ENCODE measurements at places on chromosomes 3 and 15.

DNA sequence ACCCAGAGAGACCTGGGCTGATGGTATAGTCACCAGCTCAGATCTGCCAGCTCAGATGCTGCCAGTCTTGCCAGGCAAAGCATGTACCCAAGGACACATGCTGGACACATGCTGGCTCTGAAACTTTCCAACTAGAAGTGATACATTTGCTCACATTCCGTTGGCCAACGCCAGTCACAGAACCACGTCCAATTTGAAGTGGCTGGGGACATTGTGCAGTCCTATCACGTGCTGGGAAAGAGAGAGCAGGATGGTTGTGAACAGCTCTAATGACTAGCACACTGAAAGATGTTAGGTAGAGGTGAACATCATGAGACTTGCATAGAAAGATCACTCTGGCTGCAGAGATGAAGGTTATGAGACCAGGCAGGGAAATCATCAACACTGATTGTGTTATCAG, 308.5 kb upstream of the ROPN1 start:
- no peak for DNase-seq

DNA sequence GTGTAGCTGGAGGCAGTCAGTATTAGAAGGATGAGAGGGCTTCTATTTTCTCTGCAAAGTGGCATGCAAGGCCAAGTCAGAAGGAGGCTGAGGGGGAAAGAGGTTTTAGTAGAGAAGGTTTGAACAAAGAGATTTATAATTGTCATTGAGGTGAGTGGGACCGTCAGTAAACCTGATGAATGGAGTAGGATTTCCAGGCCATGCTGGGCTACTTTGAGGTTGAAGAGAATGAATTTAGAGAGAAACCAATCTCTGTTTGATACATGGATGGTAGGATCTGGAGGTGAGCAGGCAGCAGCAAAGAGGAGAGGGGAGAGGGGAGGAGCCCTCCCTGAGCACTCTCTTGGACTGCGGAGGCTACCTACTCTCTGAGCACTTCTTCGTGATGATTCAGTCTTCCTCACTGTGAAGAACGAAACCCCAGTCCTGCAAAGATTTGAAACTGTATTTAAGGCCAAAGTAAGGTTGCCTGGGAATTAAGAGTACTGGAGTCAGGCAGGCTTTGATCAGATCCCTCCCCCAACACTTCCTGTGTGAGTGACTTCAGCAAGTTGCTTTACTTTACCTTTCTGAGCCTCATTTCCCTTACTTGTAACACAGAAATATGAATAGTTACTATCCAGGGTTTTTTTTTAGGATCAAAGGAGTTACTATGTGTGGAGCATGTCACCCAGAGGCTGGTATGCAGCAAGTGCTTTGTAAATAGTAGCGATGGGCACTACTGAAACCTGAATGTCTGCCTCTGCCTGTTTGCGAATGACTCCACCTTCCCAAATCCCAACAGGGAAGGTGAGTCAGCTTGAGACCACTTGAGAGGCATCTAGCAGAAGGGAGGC, 75.8 kb downstream of the RPL39L start:
- DNase-seq: no peak

- no peak for DNase-seq
Measured at GRCh38 chr3:159586571-159587202, 401.9 kb upstream of the IL12A start.

DNA sequence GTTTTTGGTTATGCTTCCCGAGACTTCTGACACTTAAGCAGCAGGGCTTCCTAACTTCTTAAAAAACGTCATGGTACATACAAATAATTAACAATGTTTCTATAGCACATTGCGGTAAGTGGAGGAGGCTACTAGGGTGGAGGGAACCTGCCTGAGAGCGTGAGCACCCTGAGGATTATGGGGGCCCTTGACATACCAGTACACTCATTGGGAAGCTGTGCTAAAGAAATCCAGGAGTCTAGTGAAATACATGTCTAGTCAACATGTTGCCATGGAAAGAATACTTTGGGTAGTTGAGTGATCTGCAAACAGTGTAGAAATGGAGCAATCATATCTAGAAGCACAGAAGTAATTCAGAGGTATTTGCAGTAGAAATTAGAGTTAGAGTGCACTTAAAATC, 39.2 kb upstream of the MAPKBP1 start:
- no peak for DNase-seq

DNA sequence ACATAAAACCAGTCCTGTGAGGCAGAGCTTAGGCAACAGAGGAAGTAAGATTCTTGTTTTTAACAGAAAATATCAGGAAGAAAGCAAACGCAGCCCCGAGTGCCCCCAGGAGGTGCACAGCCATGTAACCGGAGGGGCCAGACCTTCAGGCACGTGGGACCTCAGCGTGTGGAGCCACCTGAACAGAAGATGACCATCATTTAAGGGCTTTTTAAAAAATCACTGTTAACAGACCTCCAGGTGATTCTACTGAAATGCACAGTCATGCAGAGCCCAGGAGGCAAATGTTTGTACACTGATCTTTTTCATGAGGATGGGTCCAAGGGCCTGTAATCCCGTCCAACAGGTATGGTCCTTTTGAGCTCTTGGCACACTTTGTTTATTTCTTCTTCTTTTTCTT, 38.8 kb downstream of the SPG21 start:
- DNase-seq: no peak

DNA sequence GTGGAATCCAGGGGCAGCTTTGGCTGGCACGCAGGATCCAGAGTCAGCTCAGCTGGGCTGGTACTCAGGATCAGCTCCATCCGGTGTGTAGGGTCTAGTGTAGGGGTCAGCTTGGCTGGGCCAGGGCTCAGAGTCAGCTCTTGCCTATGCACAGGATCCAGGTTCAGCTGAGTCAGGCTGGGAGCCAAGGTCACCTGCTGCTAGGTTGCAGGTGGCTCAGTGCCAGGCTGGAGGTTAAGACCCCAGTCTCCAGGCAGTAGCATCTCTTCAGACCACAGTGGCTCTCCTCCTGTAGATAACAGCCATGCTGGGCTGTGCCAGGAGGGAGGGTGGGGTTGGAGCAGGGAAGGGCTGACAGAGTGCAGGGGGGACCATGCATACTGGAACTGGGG, 1.8 kb downstream of the HYAL3 start:
- no peak for DNase-seq

DNA sequence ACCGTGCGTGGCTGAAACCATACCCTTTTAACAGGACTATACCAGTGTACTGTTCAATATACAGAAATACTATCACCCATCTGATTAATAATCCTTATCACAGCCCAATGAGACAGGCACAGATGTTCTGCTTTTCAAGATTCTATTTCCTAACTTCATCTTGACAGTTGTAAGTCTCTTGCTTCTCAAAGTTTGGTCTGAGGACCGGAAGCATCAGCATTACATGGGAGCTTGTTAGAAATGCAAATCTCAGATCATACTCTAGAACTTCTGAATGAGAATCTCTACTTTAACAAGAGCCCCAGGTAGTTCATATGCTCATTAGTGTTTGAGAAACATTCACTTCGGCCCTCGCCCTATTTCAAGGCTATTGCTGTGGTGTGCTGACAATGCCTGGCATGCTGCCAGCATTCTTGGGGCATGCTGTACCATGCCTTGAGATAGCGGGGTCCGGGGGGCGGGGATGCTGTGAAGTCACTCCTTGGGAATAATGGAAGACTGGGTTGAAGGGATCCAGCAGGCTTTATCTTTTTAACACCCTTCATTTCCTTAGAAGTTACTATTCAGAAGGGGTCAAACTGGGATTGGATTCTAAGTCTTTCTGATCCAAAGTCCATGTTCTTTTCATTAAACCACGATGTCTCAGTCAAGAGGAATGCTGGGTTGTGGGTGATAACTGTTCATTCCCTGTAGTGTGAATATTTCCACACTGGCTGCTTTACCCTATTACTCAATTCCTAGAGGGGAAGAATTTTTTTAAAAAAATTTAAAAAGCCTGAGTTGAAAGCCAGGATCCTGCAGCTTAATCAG, 194.7 kb downstream of the LPP start:
- no peak for DNase-seq

DNA sequence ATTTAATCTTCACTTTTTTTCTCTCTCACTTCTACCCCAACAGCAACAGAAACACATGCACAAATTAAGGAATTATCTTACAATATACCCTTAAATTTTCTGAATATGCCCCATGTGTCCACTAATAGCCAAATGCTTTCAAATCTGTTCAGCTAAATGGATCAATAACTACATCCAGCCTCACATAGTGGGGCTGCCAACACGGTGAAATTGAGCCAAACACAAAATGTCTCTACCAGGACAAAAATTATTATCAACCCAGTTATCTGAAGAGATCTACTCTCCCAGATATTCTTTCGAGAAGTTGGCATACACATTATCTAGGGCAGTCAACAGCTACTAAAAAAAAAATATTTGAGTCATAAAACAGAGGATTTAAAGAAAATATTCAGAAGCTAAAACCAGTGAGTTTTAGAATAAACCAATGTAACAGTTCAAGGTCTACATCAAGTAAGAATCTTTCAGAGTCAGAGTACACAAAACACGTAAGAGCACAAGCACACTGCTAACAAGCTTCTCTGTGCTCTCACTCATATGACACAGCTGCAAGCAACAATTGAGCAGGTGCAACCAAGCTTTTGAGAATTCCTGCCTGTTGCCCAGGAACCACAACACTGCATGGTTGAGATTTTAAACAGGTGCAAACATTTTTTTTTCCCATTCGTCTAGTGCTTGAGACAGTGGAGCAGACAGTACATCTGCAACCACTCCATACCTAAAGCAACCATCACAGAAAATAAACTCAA, 247.7 kb downstream of the ZBTB20 start:
- DNase-seq: no peak

DNA sequence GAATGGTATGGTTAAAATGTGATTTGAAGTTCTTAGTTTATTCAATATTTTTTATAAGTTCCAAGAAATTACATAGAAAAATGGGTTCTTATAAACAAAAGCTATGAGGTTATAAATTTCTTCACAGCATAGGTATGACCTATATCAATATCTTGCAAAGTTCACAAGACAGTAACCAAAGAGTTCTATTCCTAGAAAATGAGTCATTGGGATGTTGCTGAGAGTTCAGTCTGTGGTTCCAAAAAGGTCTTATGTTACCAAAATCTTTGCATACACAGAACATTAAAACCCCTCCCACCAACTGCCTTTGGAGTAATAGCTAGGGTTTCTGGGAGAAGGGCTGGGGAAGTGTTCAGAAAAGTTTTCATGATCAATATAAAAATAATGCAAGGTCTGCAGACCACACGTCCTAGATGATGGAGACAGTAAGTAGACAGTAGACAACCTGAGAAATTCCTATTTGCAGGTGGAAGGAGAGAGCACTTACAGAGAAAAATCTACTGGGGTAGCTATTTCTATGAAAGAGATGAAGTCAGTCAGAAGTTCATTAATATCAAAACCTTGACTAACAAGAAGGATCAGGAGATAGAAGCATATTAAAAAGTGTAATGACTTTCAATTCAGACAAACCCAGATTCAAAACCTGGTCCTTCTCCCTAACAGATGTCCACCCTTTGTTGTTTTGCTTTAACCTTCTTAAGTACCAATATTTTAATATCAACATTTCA, 279.3 kb downstream of the KCNH8 start:
- no peak for DNase-seq

DNA sequence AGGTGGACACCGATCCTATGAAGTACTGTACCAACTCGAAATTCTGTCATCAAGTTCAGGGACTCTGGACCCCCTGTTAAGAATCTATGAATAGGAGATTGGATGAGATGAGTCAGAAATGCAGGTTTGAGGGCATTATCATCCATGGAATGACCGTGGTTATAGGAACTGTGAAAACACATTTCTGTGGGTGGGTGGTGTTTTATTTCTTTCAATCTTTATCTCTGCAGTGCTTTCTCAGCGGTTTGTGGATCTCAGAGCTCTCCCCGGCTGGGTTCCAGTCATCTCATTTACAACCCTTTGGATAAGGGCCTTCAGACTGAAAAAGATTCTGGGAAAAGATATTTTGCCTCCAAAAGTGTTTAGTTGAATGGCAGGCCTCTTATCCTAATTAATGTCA, 5.4 kb upstream of the ABHD17C start:
- DNase-seq: no peak

- DNase-seq: no peak
Measured at GRCh38 chr15:57541271-57541670, 50.4 kb upstream of the MYZAP start.

GRCh38 chr3:108127301-108127988, 36.6 kb upstream of the CD47 start:
- no peak for DNase-seq

GRCh38 chr3:4494895-4495264, 1.7 kb downstream of the ITPR1 start:
- DNase-seq: no peak

DNA sequence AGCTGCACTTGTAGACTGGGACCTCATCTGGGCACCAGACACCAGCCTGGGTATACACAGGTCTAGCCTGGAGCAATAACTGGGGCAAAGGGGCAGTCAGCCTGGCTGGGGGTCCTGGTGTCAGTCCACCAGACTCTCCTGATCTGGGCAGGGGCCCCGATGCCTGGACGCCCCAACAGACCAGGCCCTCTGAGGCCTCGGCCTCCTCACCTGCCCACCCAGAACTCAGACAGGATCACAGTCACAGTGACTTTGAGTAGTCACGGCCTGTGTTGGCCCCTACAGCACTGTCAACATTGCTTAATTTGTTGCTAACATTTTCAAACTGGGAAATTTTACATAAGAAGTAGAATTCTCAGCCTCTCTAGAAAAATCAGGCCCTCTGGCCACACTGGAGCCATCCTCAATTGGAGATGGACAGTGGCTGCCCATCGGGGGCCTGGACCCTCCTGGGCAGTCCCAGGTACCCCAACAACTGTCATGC, 5.8 kb downstream of the TWF2 start:
- no peak for DNase-seq

- DNase-seq: no peak
Measured at GRCh38 chr3:11452885-11453847, 181.0 kb downstream of the ATG7 start.

- DNase-seq: no peak
Measured at GRCh38 chr15:49848282-49848724, 227.5 kb downstream of the DTWD1 start.

DNA sequence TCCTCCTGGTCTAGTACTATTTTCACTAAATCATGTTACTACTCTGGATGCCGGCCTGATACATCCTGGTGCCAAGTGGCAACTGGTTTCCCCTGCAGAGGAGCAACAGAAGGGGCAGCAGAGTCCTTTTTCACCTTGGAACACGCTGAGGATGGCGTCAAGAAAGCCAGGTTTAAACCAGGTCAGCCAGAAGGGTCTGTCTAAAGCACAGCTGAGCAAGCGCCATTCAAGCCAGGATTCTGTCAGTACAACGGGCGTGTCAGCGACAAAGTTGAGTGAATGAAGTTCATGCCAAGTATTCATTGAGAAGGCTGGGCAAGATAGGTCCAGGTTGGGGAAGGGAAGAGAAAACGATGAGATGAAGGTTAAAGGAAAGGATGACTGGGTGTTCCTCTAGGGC, 88.2 kb downstream of the FBN1 start:
- no peak for DNase-seq

Measured in activated CD8-positive, alpha-beta memory T cell treated with anti-CD3 and anti-CD28 coated beads for 48 hours (primary cell).